ENCODE measurements at places on chromosomes 7 and 10. TPM values are rescaled to one million over a fixed set of nuclear protein-coding genes. Genes with fewer than 3 reads are reported as not detected.

DNA sequence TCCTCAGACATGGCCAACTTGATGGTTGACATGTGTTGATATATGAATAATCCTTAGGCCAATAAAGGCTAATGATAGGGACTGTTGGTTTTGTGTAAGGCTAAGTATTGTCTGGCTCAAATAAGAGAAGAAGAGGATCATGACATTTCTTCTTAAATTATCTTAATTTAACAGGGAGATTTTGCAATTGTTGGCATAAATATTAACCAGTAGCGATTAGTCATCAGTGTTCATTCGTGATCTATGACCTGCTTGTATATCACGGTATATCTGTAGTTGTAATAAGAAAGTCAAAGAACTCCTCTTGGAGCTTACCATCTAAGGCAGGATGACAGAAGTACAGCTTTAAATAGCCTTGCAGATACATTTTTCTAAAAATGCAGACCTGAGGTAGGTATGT lies 196.4 kb downstream of the CREB5 start:
- DNase-seq: no peak

Gene SPDYE6
- not detected for total RNA-seq

- DNase-seq: no peak
Observed at GRCh38 chr10:123244747-123245146, 90.5 kb downstream of the BUB3 start.

Gene PNLIPRP2
- total RNA-seq: not detected

DNA sequence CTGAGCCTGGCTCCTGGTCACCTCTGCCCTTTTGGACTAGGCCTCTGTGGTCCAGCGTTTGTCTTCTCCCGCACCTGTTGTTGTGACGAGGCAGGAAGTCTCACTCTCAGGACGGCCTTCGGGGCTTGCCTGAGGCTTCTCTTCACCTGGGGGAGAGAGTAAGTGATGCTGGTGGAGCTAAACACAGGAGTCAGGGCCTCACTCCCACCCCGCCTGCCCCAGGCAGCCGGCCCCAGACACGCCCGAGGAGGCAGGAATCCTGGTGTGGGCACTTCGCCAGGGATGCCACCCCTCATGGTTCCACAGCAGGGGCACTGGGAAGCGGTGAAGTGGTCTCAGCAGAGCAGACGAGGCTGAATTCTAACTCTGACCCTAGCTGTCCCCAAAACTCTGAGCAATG lies 42.4 kb downstream of the IL2RA start:
- no peak for DNase-seq

DNA sequence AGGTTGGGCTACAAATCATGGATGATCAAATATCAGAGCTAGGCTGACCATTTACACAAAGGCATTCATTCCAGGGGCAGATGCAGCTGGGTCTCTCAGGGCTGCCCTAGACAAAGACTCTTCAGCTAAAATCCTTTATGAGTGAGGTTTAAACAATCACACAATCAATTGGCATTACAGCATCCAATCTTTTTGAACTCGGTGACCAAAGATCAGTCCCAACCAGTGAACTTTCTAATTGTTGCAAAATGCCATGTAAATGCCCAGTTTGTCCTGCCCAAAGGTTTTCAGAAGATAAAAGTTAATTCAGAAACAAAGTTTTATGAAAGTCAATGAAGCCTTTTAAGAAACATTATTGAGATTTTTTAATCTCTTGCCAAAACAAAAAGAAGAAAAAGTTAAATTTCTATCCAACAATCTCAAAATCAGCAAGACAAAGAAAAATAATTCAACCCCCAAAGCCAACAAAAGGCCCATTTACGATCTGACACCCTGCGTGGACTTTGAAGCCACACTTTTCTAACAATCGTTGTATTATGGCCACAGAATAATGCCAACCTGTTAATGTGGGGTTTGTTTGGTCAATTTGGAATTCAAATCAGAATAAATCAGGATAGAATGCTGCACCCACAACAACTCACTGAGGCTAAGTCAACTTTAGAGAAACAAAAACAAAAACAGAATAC lies 40.9 kb downstream of the GPR37 start:
- no peak for DNase-seq

GRCh38 chr10:105827133-105827532 lies 1186.0 kb downstream of the SORCS3 start:
- no peak for DNase-seq

- no peak for DNase-seq
Observed at GRCh38 chr10:103982639-103983038, 15.7 kb downstream of the SLK start.

Data from cardiac septum (tissue), 1 donor.